Activated CD8-positive, alpha-beta memory T cell treated with anti-CD3 and anti-CD28 coated beads, Interleukin-2, amount 50 U/mL, for 4 hours (primary cell): ENCODE measurements at places on chromosomes 1 and 21.

- DNase-seq = no peak
These were observed 47.7 kb downstream of the NMNAT2 start for GRCh38 chr1:183370399-183371058.

- DNase-seq = no peak
These were observed at the start of gene PKP1 for GRCh38 chr1:201282931-201283829. PKP1 (plus strand) TSS chr1:201283506; CDS start chr1:201283703, 197 bp downstream.

DNA sequence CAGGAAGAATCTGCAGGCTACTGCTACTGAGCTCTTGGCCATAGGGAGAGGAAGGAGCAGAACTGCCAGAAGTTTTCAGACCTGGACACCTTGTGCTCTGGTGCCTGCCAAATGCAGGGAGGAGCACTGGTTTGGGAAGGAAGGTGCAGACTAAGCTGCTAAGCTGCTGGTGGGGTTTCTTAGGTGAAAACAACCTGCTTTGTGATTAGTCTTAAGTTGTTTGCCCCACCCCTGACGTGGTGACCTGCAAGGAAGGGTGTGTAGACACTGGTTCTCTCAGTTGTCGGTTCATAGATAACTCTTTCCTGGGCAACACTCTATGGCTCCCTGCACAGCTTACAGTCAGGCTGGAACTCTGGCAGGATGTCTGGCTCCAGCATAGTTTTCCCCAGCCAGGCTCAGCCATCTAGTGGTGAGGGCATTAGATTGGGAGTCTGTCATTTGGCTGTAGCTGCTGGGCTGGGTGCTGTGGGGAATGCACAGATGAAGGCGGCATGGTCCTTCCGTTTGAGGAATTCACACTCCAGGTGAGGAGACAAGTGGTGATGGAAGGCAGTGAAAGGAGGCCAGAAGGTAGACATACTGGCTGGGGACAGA lies 10.3 kb upstream of the S100A10 start:
- no peak for DNase-seq

DNA sequence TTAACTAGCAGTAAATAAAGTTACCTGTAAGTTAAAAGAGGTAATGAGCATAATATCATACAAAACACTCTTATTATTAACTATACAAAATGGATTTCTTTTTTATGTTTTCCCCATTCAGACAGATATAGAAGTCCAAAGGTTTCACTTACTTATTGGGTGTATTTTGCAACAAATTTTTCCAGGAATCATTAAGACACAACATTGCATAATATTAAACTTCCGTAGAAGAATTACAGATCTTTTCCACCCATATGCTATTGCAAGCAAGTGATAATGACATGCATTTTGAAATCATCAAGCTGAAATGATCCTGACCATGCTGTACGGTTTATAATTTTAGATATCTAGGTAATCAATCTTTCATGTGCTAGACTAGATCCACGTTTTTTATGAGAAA lies 957.0 kb downstream of the NCAM2 start:
- DNase-seq = no peak

GRCh38 chr1:65388908-65389695 lies 31.4 kb upstream of the LEPR start:
- DNase-seq = no peak

- DNase-seq = no peak
These were observed 251.3 kb downstream of the PCP4 start for GRCh38 chr21:40118527-40118926.

DNA sequence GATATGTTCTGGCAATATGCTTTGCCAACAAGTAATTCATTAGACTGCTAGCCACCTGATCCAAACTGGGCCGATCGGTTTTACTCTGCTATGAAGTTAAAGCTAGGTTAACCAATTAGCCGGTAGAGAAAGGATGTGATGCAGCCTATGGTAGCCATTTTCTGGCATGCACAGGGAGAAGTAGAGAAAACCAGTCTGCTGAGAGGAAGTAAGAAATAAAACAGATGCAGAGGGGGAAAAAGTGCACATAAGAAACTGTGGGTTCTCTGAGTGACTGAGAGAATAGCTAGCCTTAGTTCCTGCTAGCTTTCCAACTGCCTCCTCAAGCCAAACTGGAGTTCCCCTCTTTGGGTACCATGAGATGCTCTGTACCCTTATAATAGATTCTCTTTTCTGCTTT lies 52.8 kb downstream of the ARID4B start:
- DNase-seq = no peak

- DNase-seq = no peak
These were observed 29.2 kb downstream of the CDCA8 start for GRCh38 chr1:37721565-37721964.

GRCh38 chr1:66311628-66312027 lies 222.3 kb upstream of the SGIP1 start:
- no peak for DNase-seq

GRCh38 chr1:196063294-196063693 lies 544.9 kb downstream of the KCNT2 start:
- no peak for DNase-seq

DNA sequence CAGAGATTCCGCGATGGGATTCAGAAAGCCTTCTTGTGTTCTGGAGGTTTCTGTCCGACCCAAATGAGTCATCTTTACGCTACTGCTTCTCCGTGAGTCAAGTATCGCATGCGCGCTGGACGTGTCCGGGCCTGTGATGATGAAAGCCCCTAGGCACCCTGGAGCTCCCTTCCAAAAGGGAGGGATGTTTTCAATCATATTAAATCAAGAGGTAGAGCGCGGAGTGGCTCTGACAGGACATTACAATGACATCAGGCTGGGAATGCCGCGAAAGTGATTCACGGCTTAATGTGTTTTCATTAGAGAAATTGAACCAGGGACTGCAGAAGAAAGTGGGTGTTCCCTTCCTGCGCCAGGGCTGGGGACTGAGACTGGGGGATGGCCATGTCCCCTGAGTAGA lies 48.5 kb downstream of the AJAP1 start:
- DNase-seq = no peak

DNA sequence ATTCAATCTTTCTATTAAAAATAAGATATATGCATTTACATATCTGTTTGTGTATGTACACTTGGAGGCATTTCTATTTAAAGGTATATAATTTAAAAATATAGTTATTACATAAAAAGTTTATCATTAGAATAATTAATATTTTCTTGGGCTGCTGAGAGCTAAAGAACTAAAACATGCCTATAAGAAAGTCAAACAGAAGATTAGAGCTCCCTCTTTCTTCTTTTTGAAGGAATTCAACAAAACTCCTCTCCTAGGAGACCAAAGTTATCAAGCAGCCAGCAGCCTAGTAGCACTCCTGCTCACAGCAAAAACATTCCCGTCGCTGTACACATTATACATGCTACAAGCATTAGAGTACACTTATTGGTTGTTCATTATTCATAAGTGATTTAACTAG lies 216.4 kb downstream of the VAV3 start:
- DNase-seq = no peak

- no peak for DNase-seq
These were observed 3.2 kb downstream of the PSRC1 start for GRCh38 chr1:109279615-109280278.

- no peak for DNase-seq
These were observed 8.3 kb upstream of the SYT14 start for GRCh38 chr1:209929751-209930150.

GRCh38 chr1:6762060-6762459 lies 23.2 kb upstream of the CAMTA1 start:
- no peak for DNase-seq

DNA sequence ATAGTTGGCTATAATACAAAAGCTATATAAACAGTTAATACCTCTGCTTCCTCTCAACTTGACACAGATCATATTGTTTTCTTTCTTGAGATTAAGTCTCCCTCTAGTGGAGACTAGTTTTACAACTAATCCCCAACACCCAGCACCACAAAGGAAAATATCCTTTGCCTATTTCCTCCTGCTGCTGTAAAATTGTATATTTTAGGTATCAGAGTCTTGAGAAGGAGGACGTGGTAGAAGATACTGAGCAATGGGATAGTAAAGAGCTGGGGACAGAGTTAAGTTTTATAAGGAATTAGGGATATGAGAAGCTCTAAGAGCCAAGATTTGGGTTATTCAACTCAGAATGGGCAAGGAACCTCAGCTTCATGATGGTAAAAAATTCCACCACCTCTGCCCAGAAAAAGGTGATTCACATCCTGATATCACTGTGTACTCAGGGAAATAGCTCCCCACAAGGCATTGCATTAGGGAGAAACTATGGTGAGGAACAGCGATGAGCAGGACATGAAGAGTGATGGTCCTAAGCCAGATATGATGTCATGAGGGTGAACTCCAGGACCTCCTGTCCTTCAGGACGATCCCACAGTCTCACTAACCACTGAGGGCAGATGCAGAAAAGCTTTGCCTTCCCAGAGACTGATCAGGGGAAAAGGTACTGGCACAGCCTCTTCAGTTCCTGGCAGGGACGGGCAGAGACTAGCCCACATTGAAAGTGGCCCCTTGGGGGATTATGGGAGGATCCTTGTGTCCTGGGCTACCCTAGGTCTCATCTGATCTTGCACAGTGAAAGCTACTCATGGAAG lies 14.7 kb upstream of the CFAP126 start:
- DNase-seq = no peak

GRCh38 chr1:166908942-166909341 lies 32.9 kb upstream of the TADA1 start:
- DNase-seq = no peak

- DNase-seq = no peak
These were observed 100.2 kb downstream of the LTN1 start for GRCh38 chr21:28892199-28893111.

DNA sequence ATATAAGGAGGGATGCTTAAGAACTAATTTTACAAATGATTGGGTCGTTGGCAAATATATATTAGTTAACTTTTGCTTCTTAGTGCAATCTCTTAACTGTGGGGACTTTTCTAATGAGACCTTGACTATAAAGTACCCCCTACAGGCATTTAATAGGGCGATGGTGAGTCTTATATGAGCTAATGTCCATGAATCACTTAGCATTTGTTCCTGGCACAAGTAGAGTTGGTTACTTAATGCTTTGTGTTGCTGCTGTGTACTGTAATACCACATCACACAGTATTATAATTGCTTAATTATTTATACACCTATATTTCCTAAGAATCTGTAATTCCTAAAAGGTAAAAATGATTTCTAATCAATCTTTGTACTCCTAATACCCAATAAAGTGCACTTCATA lies 25.3 kb upstream of the TMCO1 start:
- DNase-seq = no peak

DNA sequence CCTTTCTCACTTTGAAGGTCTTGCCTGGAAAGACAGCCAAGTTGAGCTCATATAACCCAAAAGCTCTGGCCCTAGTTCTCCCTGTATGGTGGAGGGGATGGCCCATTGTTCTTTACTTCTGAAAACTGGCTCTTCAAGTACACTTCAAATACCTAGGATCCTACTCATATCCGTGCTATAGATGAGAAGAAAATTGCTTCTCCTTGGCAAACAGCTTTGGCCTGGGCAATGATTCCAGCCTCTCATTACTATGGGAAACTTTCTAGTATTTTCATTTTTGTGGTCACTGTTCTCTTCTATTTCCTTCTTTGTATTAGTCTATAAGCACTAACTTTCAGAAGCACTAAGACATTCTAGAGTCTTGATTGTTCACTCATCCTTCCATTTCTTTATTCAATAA lies 53.7 kb downstream of the ZNF697 start:
- no peak for DNase-seq

- DNase-seq = no peak
These were observed 139.7 kb downstream of the SLC30A10 start for GRCh38 chr1:219788700-219789099.

DNA sequence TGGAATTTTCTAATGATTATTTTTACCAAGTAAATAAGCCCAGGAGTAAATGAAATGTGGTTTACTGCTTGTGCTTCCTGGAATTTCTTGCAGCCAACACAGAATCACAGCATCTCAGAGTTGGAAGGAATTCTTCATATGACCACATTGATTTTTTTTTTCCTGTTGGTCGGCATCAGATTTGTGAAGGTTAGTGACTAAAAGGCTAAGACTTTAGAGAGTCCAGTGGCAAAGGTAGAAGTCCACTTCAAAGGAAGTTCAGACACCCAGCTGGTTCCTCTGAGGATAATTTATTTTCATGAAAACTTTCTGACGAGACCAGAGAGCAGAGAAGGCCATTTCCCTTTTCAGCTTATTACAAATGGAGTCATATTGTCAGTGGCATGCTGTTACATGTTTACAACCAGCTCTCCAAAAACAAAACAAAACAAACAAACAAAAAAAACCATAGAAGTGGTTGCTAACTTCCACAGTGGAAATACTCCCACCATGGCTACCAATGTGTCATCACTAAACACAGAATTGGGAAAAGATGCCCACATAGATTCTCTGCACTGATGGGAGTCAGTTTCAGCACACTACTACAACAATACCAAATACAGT lies 77.2 kb upstream of the CDC42BPA start:
- no peak for DNase-seq

DNA sequence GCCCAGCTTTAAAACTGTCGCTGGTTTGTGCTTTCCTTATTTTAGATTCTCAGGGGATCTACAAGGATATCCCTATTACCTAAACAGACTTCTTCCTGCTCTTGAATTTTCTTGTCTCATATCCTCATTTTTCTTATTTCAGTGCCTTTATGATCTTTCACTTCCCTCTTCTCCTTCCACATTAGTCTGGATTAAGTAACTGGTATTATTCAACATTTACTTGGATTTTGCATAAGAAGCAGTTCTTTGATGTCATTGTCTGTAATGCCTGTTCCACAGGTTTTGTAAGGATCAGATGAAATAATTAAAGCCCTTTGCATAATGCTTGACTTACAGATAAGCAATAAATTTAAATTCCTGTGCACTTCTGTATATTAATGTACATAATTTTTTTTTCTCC lies 26.5 kb downstream of the CXADR start:
- no peak for DNase-seq

- DNase-seq = no peak
These were observed 17.5 kb upstream of the ETV3 start for GRCh38 chr1:157155658-157156057.

- peak; percentile 37 for DNase-seq
These were observed 3.3 kb upstream of the FCRL6 start for GRCh38 chr1:159798893-159799292.

DNA sequence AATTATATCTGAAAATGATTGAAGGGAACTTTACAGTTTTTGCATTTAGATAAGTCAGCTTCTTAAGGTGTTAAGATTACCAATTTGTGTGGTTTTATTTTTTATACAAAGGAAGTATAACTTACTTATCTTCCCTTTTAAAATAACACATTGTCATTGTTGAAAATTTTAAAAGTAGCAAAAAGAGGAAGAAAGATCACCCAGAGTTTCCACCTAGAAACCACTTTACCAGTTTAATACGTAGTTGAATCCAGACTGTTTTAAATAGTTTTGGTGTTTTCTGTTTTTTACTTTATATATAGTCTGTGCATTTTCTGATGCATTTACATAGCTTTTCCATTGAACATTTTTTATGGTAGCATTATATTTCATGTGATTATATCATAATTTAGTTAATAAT lies 6.1 kb downstream of the CCDC18 start:
- no peak for DNase-seq

DNA sequence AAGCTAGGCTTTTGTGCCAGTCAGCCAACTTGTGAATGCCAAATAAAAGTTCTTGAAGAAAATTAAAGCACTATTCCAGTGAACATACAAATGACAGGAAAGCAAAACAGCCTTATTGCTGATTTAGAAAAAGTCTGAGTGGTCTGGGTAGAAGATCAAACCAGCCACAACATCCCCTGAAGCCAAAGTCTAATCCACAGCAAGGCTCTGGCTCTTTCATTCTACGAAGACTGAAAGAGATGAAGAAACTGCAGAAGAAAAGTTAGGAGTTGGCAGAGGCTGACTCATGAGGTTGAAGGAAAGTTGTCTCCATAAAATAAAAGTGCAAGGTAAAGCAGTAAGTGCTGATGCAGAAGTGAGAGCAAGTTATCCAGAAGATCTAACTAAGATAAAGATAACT lies 65.9 kb downstream of the LHX4 start:
- no peak for DNase-seq
